Stimulated activated CD4-positive, alpha-beta T cell treated with anti-CD3 and anti-CD28 coated beads, Interleukin-2, amount 100 ng/mL, for 24 hours (primary cell): ENCODE measurements at places on chromosomes 12 and 14.

- DNase-seq, result no peak
Measured at GRCh38 chr14:104187121-104187889, 48.9 kb downstream of the KIF26A start.

- DNase-seq, result no peak
Measured at GRCh38 chr12:46493150-46493833, 120.7 kb upstream of the SLC38A2 start.

GRCh38 chr14:105272623-105273022, 24.3 kb downstream of the BTBD6 start:
- DNase-seq, result no peak

- no peak for DNase-seq
Measured at GRCh38 chr14:101174980-101175606, 271.6 kb upstream of the RTL1 start.

- no peak for DNase-seq
Measured at GRCh38 chr14:103709814-103710213, 5.4 kb downstream of the XRCC3 start.

DNA sequence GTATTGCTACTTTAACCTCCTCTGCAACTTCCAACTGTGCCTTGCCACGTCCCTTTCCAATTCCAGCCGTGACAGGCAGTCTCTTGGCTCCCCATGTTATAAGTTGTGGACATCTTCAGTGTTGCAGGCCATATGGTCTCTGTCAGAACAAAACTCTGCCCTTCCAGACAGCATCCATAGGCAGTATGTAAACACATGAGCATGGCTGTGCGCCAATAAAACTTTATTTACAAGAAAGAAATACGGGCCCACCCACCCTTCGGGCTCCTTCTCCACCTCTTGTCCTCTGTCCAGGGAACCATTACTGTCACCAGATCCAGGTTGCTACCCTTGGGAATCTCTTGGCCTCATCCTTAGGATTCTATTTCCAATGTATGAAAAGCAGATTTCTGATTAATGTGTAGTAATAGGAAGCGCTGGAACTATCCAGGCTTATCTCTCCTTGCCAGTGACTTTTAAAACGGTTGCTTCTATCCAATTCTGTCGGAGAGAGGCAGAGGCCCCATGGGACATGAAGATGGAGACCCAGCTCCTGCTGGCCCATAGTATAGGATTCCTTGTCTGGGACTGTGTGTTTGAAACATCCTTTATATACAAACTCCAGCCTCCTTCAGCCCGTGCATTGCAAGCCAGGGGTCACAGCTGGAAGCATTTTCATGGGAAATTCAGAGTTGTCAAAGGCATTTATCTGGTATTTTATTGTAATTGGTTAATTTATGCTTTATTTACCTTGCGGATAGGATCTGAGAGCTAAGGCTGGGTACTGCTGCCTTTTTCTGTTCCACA, 114.4 kb downstream of the ZNF664 start:
- no peak for DNase-seq

DNA sequence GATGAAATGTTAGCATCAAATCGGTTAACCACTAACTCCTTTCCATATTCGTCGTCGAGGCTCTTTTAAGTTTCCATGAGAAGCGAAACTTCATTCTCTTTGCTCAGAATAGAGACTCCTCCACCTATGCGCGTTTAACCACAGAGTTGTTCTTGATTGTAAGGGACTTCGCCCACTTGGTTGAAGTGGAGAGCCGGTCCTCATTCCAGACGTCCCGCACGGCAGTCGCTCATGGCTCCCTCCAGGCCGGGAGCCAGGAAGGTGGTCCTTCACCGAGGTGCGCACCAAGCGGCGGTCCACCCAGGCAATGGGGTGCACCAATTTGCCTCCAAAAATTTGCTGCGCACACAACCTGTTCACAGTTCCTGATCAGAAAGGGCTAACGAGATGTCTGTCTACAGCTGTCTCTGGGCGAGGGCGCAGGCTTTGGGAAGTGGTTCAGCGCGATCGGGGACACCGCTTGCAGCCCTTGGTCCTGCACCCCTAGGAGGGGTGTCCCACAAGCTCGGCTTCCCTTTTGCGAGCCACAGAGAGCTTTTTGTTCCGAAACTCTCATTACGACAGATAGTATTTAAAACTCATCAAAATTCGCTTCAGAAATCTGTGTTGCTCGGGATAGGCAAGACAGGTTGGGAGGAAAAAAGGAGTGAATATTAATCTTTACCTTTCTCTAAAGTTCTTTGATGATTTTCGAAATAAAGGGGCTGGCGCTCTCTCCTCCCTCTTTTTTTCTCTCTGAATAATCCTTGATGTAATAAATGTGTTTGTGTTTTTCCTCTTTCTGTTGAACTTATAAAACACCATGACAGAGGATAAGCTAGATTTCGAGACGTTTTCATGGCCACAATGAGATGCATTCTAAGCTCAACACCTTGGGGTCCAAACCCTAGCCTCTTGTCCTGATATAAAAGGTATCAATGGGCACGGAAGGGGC, 6.4 kb upstream of the ALX1 start:
- no peak for DNase-seq

DNA sequence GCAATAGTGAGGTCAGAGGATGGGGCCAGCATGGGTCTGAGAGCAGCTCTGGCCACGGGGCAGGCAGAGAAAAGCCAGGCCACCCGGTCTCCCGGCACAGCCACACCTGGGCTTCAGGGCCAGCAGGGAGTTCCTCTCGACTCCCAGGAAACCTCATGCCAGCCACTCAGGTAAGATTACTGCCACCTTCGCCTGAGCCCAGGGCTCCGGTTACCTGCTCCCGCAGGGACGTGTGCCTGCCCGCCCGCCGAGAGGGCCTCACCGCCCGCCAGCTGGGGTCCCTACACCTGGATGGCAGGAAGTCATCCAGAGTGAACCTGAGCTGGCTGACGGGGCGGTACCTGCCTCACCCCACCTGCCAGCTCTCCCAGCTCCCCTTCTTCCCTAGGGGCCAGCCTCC, 7.3 kb downstream of the JAG2 start:
- DNase-seq, result no peak

DNA sequence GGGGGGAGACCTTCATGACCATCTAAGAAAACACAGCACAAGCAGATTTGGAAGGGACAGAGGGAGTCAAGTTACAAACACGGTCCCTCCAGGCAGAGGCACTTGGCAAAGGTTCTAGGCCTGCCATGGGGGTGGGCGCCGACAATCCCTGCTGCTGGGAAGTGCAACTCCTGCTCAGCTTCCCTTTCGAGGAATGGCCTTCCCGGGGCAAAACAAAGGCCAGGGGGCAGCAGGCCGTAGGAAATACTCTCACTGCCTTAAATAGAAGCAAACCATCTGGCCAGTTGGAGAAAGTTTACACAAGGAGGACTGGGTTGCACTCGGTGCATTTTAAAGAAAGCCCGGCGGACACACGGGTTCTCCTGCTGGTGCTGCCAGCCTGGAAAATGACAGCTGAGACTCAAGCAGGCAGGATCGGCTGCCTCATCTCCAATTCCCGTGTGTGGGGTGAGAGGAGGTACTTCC, 65.8 kb downstream of the ITPK1 start:
- no peak for DNase-seq

DNA sequence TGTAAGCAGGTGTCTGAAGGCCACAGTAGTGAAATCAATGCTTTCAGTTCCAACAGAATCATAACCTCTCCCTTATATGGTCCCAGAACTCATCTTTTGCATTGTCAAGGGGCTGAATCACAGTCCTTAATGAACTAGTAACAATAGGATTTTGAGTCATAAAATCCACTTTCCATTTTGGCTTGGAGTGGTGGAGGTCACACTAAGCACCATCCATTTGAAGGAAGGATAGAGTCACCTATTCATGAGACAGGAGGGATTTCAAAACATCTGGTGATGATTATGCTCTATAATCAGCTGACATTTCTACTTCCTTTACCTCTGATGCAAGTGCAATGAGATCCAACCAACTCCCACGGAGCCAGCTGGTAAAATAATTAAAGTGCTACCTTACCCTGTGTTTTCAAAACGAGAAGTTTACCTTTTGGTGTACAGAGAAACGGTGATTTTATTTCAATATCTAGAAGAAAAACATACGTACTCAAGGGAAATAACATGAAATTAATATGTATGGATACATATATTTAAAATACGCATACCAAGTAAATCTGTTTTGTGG, 59.1 kb downstream of the TMEM132D start:
- DNase-seq, result no peak

- no peak for DNase-seq
Measured at GRCh38 chr14:91149462-91149861, 35.6 kb downstream of the DGLUCY start.

DNA sequence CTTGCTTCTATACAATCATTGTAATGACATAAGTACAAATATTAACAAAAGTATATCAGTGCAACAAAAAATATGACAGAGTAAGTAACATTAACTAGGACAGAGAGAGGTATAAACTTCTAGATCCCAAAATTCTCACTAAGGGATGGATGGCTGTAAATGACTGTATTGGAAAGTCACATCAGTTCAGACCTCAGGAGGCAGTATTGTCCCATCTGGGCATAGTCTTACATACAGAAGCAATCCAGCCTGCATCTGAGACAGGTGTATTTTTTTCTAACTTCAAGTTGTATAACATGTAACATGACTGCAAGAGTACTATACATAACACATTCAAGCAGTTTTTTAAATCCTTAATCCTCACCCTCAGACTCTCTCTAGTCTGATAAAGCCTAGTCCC, 99.0 kb downstream of the GARIN6 start:
- no peak for DNase-seq
